ENCODE measurements at places on chromosomes 11 and 22.

DNA sequence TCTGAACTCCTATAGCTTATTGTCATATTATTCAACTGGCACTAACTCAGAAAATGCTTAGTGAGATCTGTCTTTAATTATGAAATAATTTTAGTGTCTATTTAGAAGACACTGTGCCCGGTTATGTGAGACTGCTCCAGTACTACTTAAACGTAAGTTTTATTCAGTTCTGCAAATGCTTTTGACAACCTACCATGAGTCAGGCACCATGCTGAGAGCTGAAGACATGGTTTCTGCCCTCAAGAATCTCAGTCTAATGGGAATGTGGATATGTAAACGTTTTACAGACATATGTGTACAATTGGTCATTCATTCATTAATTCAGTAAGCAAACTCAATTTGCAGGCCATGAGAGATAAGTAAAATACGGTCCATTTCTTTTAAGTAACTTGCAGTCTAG, 40.0 kb downstream of the DCUN1D5 start:
- no peak for DNase-seq

- DNase-seq, result no peak
These were observed 12.1 kb downstream of the CECR2 start for GRCh38 chr22:17381192-17381913.

GRCh38 chr11:41134971-41135370, 324.5 kb downstream of the LRRC4C start:
- no peak for DNase-seq

DNA sequence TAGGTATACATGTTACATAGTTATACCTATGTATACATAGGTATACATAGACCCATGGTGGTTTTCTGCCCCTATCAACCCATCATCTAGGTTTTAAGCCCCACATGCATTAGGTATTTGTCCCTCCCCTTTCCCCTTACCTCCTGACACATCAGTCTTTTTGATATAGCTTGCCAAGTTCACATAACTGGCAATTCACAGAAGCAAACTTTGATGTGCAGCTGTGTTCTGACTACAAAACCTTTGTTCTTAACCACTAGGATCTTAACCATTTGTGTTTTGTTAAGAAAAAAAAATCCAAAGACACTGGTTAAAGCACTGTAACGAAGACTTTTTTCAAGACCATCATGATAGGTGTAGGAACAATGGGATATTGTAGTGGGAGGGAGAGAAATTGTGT, 42.9 kb upstream of the SLC5A1 start:
- no peak for DNase-seq

DNA sequence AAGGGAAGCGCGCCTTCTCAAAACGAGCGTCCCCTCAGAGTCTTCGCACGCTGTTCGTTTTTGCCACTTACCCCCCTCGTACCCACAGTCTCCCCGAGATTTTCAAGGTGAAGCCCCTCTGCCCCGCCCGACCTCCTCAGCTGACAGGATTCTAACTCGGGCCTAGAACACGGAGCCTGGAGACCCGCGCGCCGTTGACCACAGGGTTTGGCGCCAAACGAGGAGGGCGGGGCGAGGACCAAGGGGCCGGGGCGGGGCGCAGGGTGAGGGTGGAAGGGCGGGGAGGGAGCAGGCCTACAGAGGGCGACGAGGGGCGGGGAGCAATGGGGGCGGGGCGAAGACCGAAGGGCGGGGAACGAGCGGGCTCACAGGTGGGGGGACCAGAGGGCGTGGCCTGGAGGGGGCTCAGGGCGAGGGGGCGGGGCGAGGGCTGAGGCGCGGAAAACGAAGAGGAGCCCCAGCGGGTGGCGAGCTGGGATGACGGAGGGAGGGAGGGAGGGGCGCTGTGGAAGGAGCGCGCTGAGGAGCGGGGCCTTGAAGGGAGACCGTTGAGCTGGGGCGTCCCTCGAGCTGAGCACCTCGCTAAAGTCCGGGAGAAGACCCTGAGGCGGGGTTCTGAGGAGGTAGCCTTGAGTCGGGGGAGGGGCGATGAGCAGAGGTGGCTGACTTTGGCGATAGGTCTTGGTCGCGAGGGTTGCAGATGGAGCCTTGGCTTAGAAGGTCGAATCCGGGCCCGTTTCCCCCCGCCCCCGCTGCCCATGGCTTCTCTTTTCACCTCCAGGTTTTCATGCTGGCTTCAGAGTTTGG, at the start of gene DMC1:
Gene DMC1, minus strand, starts transcription at position 212 of the 807 bp plus-strand sequence. CDS start 1,927 bp downstream, outside the sequence.
- DNase-seq, result peak; percentile 94

Data from activated T-helper 1 cell treated with anti-CD3 and anti-CD28 coated beads, Interleukin-2, amount 50 U/mL, for 16 hours (primary cell).